ENCODE measurements at places on chromosomes 2 and 18.

DNA sequence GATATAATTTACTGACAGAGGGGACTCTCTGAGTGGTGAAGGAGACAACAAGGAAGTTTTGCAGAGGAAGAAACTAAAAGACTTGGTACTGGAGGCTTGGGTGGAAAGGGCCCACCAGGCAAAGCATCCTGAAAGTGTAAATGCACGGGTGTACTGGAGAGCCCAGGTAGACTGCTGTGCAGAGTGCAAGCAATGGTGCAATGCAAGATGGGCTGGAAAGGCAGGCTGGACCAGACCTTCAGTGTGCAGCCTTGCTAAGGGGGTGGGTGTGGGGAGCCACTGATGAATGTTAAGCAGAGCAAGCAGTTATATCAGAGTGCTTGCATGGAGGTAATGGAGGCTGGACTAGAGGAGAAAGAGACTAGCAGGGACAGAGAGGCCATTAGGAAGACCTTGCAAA is 10.7 kb downstream of the C2orf74 start:
- no peak for DNase-seq

DNA sequence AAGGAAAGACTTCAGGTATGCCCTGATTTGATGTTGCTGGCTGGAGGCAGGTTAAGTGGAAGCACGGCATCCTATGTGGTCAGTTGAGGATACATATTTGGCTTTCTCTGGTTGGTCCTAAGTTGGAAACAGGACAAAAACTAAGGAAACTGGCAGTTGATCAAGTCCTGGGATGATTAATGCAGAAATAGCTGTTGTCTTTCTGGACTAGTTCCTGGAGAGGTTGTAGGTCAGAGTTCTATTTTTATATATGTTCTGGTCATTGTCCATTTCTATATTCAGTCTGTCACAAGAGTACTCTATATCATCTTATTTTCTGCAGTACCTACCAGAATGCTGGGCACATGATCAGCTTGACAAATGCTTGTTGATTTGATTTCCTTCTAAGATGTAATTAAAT is 4.0 kb upstream of the SLC35F5 start:
- no peak for DNase-seq

DNA sequence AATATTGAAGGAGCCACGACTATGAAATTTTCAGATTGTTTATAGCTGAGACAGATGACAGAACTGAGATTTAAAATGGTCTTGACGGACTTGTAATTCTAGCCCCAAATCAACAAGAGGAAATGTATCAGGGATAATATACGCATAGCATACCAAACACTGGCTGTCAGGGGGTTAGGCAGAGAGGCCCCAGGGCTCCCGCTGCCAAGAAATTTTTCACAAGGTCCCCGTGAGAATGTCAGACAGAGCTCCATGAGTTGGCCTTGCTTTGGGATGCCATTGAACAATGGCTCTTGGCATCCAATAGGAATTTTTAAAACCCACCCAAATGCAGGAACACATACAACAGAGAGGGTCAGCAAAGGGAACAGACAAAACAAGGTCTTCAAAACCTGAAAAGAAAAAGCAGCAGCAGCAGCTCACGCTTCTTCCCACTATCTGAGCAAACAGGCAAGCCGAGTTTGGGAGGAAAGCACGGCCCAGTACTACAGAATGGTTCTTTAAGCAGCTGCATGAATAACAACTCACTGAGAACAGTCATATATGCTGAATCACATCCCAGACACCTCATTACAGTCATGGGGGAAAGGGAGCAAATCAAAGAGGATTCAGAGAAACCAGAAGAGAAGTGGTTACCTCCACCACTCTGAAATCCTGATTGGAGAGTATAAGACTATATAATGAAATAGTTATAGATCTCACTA is 445.6 kb downstream of the RND3 start:
- DNase-seq: no peak

DNA sequence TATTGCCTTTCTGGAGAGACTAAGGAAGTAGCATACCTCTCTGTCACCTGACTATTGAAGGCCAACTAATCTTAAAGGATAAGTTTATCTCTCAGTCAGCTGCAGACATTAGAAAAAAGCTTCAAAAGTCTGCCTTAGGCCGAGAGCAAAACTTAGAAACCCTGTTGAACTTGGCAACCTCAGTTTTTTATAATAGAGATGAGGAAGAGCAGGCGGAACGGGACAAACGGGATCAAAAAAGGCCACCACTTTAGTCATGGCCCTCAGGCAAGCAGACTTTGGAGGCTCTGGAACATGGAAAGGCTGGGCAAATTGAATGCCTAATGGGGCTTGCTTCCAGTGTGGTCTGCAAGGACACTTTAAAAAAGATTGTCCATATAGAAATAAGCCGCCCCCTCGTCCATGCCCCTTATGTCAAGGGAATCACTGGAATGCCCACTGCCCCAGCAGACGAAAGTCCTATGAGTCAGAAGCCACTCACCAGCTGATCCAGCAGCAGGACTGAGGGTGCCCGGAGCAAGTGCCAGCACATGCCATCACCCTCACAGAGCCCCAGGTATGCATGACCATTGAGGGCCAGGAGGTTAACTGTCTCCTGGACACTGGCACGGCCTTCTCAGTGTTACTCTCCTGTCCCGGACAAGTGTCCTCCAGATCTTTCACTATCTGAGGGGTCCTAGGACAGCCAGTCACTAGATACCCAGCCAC is 61.5 kb upstream of the FAM98A start:
- DNase-seq: no peak

- DNase-seq: no peak
Measured at GRCh38 chr2:223081789-223082188, 29.8 kb downstream of the KCNE4 start.

- no peak for DNase-seq
Measured at GRCh38 chr2:205714058-205714776, 31.9 kb downstream of the NRP2 start.
